ENCODE measurements at places on chromosomes 3 and 15. TPM values are rescaled to one million over a fixed set of nuclear protein-coding genes. Genes with fewer than 3 reads are reported as not detected.

DNA sequence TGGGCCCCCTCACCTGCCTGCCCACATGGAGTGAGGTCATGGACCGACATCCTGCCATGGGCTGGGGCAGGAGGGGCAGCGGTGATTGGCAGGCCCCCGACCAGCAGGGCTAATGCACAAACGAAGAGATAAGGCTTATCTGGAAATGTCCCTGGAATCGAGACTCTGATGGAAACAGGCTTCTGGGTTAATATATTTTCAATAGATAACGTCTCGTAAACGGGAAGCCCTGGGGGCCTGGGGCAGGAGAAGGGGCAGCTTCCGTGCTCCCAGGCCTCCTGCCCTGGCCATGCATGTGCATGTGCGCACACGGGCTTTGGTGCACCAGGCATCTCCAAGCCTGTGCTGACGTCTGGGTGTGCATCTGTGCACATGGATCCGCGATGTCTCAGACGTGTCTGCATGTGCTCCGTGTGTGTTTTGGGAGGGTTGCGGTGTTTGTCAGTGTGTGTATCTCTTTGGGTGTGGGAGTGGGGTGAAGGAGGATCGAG is 55.1 kb downstream of the DNAJB8 start:
- DNase-seq: no peak

- DNase-seq: no peak
These were observed 7.3 kb upstream of the LEKR1 start for GRCh38 chr3:156818890-156819289.

- no peak for DNase-seq
These were observed 20.0 kb upstream of the RBP1 start for GRCh38 chr3:139559541-139559940.

DNA sequence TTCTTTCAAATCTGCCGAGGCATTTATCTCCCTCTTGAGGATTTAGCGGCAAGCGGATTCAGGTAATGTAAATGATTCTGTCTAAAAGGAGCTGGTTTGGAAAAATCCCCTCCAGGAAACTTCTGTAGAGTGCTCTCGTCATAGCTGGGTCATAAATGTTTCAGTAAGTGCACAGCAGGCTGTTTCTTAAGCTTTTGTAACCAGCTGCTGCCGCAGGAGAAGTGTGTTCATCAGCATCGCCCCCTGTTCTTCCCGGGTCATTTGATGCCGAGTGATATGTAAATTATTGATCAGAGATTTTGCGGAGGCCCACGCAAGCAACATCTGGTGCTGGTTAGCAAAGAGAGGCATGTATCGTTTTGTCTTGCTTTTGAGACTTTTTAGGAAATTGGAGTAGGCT is 53.1 kb downstream of the DNASE1L3 start:
- DNase-seq: no peak

DNA sequence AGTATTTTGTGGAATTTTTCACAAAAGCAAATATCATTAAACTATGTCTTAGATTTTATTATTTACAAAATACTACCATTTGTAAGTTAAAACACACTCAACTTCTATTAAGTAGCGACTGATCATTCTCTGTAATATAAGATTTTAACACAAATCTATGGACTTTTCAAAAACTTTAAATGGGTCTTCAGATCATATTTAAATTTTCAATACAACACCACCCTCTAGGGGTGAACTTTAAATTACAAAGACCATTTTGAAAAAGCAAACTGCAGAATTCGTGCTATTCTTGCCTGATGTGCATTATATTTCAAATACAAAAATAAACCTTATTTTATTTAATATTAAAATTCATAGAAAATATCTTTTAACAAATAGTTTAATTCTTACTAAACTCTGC is 8.2 kb upstream of the VGLL4 start:
- DNase-seq: no peak

The ITIH4 gene
- 0.78 TPM for total RNA-seq

All from H1 (cell line).